Mesothelial cell of epicardium (in vitro differentiated cells): ENCODE measurements at places on chromosomes 7 and 10. TPM values are rescaled to one million over a fixed set of nuclear protein-coding genes. Genes with fewer than 3 reads are reported as not detected.

Gene SAP25
- 7.9 to 13.5 TPM (median 10.6 TPM) in 3 replicates for total RNA-seq

DNA sequence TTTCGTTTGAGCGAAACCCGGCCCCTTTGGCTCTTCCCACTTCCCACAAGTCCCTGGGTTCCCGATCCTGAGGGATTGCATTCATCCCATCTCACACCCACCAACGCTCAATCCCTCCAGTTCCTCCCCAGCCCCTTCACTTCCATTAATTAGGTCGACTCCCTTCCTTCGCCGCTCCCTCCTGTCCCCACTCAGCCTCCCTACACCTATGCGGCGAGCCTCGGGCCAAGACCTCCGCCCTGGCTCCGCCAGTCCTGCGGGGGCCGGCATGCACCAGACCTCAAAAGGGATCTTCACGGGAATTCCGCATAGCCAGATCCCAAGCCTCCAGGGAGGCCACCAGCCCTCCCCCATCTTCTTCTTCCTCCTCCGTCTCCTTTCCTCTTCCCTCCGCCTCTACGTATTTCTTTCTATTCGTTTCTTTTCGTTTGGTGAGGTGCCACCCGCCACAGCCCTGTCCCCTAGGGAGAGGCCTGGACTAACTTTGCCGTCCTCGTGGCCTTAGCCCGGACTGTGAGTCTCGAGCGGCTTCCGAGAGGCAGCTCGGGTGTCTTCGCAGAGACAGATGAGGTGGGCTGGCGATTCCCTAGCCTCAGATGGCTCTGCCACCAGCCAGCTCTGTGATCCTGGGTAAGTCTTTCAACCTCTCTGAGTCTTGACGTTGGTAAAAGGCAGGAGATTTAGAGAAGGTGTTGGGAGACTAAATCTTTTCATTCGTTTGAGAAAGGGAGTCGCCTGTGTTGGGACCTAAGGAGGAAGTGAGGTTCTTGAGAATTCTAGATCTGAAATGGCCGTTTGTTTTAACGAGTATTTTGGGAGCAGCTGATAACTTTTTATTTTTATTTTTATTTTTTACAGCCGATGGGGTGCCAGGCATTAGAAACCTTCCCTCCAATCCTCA, 8.1 kb upstream of the LBX1 start:
- DNase-seq, result no peak

DNA sequence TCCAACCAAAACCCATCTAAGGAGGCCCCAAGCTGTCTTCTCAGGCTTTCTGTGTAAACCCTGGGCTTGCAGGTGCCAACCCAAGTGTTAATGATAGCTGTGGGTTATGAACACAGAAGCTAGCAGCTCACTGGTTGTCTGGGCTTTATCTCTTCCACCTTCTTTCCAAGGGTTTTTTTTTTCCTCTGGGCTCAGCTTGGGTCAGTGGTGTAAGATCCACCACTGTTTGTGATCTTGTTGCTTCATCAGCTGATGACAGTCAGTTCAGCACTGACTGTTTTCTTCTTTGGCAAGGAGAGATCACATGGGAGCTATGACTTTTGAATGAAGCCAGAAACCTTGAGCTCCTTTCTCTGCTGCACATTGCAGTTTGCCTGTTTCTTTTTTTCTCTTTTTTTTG, 4.6 kb downstream of the GTPBP4 start:
- no peak for DNase-seq

DNA sequence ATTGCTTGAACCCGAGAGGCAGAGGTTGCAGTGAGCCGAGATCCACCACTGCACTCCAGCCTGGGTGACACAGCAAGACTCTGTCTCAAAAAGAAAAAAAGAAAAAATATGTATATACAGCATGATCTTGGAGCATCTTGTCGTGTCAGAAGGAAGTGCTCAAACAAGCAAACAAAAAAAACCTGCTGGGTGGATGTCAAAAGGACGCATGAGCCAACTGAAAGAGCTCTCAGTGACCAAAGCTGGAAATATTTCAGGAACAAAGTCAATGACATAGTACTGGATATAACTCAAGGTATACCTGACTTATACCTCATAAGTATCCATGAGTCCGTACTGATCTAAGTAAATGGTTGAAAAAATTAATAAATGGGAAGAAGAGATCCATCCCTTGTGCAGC, 94.6 kb upstream of the ANLN start:
- DNase-seq, result no peak

Gene SDK1
- 12.8 to 17.2 TPM (median 15.1 TPM) in 3 replicates for total RNA-seq

Gene ELMO1
- total RNA-seq, result 6.7 to 12.0 TPM (median 9.6 TPM) in 3 replicates

Gene ZNF316
- total RNA-seq, result 55.9 to 58.5 TPM (median 57.9 TPM) in 3 replicates

DNA sequence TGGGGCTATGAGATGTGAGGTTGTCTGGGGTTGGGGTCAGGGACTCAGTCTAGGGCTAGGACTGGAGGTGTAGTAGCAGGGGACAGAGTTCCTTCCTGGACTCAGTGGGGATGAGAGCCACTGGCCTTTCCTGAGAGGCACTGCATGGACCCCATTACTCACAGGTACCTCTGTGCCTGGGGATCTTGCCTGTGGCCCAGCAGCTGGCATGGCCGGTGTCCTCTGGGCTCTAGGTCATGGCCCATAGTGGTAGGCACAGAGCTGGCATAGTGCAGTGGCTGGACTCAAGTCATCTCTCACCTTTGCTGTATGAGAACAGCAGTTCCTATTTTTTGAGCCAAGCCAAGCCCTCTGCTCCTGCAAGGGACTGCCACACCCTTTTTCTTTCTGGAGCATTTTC, 51.9 kb downstream of the NEURL1 start:
- DNase-seq, result no peak

- DNase-seq, result no peak
Observed at GRCh38 chr10:87921931-87922688, 58.7 kb downstream of the PTEN start.

Gene OPTN
- total RNA-seq, result 33.3 to 36.8 TPM (median 33.7 TPM) in 3 replicates

Gene SSC4D
- 22.4 to 26.2 TPM (median 25.2 TPM) in 3 replicates for total RNA-seq

Gene KNDC1
- total RNA-seq, result 20.3 to 23.7 TPM (median 21.0 TPM) in 3 replicates

GRCh38 chr7:1225030-1225429, 7.6 kb upstream of the UNCX start:
- no peak for DNase-seq

DNA sequence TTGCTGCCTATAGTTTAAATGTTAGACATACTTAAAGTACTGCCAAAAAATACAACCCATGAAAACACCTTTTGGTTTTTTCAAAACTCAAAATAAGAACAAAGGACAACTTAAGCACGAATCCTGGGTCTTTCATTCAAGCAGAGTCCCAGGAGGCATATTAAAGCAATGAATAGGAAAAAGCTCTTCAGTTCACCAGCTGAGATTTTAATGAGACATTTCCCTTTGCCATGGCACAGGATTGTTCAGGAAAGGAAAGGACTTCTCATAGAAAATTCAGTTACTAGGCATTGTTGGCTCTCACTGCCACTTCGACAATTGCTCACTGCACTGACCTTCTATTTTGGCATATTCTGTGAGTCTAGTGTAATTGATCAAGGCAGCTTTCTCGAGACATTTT, 133.5 kb upstream of the FEZF1 start:
- no peak for DNase-seq

DNA sequence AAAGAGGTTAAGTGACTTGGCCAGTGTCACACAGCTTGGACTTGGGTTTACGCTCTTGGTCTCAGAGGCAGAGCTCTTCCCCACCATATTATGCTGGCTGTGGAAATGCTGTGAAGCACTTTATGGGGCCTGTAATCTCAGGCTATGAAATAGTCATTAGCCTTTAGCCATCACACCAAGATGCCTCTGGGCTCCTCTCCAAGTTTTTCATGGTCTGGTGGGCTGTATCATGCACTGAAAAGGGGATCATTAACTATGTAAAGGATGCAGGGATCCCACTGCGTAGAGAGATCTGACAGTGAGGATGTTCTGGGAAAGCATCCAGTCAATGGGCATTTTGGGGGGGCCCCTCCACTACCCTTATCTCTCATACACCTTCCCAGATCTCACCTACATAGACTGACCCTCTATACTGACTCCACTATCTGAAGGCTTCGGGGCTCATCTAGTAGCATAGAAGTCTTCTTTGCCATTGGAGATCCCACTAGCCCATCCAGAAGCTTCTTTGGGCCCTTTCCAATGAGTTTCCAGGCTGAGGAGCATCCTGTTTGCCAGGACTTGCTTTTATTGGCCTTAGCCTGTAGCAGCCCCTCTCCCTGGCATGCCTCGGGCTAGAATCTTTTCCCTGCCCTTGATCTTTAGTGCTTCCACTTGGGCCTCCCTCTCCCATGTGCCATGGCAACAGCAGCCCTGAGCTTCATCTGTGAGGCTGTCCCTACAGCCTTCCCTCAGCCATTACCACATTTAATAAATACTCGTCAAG, 19.6 kb downstream of the FRMPD2 start:
- no peak for DNase-seq

DNA sequence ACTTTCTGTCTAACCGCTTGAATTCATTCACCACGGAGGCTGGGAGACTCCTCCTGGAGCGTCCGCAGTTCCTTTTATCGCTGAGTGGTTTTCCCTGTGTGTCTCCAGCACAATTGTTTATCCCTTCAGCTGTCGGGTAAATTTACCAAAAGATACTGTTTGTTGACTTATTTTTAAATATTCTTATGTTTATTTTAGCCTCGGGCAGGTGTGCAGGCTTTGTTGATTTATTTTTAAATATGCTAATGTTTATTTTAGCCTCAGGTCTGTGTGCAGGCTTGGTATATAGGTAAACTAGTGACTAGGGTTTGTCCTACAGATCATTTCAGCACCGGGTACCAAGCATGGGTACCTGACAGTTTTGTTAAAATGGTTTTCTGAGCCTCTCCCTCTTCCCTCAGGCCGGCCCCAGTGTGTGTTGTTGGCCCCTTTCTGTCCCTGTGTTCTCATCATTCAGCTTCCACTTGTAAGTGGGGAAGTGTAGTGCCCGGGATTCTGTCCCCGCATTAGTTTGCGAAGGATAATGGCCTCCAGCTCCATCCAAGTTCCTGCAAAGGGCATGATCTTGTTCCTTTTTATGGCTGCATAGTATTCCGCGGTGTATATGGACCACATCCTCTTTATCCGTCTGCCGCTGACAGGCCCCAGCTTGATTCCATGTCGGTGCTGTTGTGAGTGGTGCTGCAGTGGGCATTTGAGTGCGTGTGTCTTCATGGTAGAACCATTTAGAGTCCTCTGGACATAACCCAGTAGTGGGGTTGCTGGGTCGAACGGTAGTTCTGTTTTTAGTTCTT, 5.3 kb downstream of the GET4 start:
- no peak for DNase-seq

DNA sequence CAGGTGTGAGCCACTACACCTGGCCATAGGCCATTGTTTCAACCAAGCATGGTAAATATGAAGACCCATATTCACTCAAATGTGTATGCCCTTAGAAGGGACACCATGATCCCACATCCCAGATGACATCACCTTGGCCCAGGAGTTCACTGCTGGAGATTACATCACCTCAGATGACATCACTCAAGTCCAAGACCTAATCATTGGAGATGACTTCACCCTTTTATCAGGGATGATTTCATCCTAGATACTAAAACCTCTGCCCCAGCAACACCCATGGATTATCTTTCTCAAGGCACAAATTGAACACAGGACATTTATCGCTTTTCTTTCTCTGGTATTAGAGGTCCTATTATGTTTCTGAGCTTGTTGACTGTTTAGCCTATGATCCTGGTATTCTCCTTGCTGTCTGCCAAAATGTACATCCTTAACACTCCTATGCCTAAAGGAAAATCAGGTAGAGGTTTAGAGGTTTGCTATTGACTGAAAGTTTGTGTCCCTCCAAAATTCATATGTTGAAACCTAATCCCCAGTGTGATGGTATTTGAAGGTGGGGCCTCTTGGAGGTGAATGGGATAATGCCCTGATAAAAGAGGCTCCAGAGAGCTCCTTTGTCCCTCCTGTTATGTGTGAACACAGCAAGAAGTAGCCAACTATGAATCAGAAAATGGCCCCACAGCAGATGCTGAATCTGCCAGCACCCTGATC, 9.8 kb upstream of the CYP2C18 start:
- DNase-seq, result no peak

DNA sequence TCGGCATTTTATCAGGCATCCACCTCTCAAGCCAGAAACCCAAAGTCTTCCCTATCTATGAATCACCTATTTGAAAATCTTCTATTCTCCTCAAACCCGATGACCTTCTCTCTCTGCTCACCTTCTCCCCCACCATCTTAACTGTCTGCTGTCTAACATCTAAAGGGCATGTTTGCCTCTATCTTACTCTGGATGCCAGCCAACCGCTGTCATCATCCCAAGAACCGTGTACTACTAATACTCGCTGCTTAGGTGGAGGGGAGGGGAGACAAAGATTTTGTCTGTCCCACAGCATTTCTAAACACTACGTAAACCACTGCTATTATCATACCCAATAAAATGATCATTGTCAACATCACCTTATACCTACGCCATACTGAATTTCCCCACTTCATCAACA, 29.5 kb downstream of the PAXIP1 start:
- DNase-seq, result no peak

DNA sequence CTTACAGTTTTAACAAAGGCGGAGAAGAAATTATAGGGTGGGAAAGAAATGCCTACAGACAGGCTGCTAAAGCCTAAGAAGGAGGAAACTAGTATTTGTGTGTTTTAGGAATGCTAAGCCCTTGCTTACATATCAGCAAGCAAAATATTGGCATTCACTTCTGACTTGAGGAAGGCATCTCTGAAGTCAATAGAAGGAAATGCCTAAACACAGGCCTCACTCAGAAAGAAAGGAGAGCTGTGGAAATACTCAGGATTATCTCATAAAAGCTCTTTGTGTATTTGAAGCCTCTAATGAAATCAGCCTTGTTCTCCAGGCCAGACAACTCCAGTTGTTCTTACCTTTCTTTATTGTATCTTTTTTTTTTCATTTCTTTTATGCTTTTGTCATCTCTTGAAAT, 158.0 kb downstream of the AUTS2 start:
- DNase-seq, result no peak
